ENCODE measurements at places on chromosomes 1 and 21.
A peak's percentile ranks its signal among the peaks of the same experiment; 100 is the strongest.

GRCh38 chr21:31509194-31510017 is 150.1 kb upstream of the SOD1 start:
- peak; percentile 76 for DNase-seq

DNA sequence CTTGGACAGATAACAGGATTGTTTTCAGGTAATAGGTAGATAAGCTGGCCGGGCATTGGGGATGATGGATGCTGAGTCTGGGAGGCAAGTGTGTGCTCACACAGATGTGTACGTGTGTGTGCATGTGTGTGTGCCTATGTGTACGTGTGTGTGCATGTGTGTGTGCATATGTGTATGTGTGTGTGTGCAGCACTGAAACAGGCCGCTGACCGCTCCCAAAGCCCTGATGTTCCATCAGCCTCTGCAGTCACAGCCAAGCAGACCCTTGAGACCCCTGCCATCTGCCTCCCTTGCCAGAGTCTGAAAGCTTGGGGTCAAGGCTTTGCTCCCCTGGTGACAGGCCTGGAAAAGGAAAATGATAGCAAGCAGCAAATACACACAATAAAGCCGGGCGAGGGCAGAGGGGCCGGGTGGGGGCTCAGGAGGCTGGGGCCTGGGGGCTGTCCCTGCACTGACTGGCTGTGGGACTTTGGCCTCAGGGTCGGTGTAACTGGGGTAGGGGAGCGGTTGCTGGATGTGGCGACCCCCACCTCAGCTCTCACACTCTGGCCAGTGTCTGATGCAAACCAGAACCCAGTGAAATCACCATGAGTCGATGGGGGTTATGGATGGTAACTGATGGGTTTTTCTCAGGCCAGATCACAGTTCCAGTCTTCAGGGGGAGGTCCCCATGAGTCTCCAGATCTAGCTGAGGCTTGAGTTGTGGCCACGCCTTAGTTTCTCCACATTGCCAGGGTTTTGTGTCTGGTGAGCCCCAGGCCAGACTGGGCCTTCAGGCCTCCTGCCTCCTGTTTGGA is 9.2 kb upstream of the TNFRSF8 start:
- no peak for DNase-seq

DNA sequence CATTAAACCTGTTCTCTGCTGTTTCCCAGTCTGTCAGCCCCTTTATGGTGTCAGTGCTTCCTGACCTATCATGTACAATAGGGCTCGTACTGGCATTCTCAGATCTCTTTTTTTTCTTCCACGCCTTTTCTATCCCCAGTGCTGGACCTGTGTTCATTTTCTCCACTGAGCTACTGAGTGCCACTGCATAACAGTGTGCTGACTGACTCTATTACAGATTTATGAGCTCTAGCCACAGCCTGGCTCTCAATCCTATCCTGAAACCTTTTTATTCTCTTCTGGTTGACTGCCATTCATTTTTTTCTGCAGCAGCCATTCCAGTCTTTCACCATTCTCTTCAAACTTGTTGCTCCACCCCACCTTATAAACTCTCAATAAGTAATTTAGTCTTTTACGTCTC is 59.6 kb upstream of the MACF1 start:
- no peak for DNase-seq

DNA sequence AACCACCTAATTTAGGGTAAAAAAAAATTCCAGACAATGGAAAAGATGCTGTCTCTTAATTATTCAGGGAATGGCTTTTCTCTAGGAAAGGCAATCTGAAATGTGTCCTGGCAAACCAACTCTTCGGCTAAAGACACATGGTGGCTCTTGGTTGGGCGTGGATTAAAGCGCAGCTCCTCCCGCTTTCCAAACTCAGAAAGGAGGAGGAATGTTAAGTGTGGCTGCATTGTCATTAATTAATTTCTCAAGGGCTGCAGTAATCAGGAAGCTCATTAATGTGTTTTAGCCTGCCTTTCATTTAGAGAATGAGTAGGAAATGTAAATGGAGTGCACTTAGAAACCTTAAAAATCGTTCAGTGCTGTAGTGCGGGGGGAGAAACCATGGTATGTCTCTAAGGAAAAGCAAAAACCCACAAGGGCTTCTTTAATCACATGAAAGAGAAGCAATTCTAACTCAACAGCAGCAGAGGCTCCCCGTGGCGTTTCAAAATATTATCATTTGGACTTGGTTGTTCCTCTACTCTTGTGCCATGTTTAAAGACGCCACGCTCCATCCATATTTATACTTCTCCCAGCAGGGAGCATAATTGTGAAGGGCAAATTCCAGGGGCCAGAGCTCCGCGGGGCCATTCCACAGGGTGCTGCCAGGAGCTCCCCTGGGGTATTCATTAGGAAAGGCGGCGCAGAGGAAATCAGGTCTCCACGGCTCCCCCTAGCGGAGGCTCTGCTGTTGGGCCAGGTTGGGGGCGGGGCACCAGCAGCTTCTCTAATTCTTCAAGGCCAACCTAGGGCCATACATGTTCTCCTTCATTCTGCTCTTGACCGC is 91.9 kb upstream of the SSX2IP start:
- DNase-seq = peak; percentile 69

GRCh38 chr1:82632155-82632554 is 831.4 kb downstream of the ADGRL2 start:
- no peak for DNase-seq

GRCh38 chr1:201505503-201505890 is 1.4 kb downstream of the CSRP1 start:
- no peak for DNase-seq

- no peak for DNase-seq
These were observed 201.8 kb downstream of the SIPA1L2 start for GRCh38 chr1:232428036-232428645.

DNA sequence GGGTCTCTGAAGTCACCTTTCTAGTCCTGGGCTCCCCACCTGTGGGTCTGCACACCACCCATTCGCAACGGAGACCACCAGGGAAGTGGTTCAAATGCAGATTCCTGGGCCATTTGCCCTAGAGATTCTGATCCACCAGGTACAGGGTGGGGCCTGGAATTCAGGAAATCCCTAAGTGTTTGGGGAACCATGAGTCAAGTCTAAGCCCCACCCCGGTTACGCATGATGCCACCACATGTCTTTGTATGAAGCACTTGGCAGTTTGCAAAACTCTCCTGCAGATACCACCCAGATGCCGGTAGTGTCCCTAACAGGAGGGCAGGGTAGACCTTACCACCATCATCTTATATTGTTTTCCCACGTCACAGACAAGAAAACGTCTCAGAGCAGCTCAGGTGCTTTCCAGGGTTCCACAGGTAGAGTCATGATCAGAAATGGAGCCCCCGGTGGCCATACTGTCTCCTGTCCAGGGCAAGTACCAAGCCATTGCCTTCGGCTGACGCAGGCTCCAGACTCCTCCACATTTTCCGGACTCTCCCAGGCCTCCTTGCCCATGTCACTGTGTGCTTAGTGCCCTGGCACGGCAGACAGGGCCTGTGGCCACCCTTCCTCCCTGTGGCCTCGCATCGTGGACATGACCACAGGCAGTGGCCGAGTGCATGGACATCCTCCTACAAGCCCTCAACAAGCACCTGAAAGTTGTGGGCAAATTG is 89.2 kb upstream of the TMEM51 start:
- DNase-seq = no peak

- DNase-seq = no peak
These were observed 10.4 kb downstream of the COL18A1 start for GRCh38 chr21:45415188-45415942.

DNA sequence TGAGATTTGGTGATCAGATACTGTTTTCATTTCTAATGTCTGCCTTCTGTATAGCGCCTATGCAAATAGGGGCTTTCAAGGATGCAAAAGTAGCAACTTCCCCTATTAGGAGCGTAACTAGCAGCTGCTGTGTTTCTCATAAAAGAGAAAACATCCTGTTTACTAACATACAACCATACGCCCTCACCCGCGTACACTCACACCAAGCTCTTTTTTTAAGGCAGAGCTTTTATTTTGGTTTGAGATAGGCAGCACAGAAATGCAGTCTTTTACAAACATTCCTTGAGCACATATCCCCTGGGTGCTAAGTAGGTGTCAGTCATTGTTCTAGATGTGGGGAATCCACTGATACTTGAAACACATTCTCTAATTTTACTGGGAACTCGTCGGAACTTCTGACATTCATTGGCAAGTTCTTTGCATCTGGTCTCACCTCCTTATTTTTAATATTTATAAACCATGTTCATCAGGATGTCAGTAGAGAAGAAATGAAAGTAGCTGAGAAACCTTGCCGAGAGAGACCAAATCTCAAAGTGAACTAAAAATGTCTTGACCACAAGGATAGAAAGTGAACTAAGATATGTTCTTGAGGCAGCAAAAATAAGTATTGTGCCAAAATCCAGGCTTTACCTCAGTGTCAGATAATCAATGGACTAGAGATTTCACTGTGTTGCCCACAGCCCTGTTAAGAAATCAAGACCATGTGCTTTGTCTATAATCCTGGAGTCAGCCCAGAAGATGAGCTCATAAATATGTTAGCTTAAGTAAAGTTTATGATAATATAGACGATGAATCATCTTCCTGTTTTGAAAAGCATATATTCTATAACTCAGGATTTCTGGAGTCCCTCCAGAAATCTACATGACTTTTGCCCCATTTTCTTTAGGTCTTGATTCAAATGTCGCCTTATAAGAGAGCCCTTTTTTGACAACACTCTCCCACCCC is 350.9 kb downstream of the ST6GALNAC3 start:
- no peak for DNase-seq

GRCh38 chr1:160363010-160363409 is 3.9 kb upstream of the NHLH1 start:
- no peak for DNase-seq

- no peak for DNase-seq
These were observed 63.3 kb downstream of the FYB2 start for GRCh38 chr1:56755911-56756310.

DNA sequence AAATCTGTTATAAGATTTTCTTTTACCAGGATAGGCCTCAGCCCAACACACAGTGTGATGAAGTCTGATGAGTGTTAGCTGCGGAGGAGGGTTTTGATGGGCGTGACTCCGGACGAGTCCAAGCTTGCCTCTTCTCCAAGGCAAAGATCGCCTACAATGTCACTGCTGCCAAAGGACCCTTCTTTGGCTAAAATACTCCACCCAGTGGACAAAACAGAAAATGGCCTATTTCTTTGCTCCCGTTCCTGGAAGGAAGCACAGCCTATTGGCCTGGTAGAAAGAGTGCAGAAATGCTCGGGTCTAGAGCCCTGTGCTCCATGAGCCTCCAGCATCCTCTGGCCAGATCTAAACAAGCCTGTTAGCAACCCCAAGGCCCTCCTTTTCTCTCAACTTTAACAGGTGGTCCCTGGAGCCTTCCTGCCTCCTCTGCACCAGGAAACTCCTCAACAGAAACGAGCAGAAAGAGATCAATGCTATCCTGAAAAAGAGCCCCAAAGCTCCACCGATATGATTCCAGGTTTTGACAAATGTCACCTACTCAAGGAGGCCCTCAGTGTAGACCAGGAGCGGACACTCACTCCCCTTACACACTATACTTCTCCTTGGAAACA is 3.4 kb upstream of the CASQ2 start:
- no peak for DNase-seq

- DNase-seq = no peak
These were observed 53.1 kb upstream of the CYP2J2 start for GRCh38 chr1:59979666-59980065.

- DNase-seq = no peak
These were observed 25.5 kb downstream of the FBXO2 start for GRCh38 chr1:11628767-11629166.

GRCh38 chr1:75171876-75172275 is 37.7 kb downstream of the LHX8 start:
- no peak for DNase-seq

- DNase-seq = no peak
These were observed 3.0 kb downstream of the TTC13 start for GRCh38 chr1:230975636-230976035.

DNA sequence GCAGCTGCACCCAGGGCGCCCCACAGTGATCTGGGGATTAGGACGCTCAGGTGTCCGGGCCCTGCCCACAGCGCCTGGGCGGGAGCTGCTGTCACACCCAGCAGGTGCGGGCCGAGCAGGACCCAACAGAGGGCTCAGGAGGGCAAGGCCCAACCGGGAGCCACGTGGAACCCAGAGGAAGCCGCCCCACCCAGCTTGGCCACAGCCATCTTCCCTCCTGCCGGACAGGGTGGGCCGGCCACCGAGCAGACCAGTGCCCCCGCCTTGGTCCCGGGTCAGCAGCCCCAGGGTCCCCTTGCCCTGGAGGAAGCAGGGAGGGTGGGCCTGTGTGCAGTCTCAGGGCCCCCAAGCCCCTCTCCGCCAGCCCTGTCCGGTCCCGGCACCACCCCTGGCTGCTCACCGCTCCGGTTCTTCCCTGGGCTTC is 6.3 kb upstream of the TTLL10 start:
- no peak for DNase-seq

GRCh38 chr1:61446531-61446991 is 278.4 kb downstream of the TM2D1 start:
- no peak for DNase-seq

GRCh38 chr1:150493175-150493574 is 6.0 kb downstream of the TARS2 start:
- DNase-seq = no peak

DNA sequence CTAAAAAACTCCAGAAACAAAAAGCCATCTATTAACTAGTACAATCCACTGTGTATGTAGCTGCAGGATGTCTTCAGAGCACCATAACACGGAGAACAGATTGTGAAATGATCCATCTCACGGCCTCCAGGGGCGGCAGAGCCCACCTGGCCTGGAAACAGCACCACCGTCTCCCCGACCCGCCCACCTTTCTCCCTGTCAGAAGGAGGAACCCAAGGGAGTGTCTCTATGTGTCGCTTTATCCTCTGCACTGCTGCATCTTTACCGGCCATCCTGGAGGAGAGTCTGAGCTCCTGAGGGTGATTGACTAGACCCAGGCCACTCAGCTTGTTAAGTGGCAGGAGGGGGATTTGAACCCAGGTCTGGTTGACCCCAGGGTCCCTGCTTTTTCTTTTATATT is 405.0 kb downstream of the MATN1 start:
- no peak for DNase-seq

GRCh38 chr1:185526344-185527307 is 207.6 kb upstream of the HMCN1 start:
- no peak for DNase-seq

DNA sequence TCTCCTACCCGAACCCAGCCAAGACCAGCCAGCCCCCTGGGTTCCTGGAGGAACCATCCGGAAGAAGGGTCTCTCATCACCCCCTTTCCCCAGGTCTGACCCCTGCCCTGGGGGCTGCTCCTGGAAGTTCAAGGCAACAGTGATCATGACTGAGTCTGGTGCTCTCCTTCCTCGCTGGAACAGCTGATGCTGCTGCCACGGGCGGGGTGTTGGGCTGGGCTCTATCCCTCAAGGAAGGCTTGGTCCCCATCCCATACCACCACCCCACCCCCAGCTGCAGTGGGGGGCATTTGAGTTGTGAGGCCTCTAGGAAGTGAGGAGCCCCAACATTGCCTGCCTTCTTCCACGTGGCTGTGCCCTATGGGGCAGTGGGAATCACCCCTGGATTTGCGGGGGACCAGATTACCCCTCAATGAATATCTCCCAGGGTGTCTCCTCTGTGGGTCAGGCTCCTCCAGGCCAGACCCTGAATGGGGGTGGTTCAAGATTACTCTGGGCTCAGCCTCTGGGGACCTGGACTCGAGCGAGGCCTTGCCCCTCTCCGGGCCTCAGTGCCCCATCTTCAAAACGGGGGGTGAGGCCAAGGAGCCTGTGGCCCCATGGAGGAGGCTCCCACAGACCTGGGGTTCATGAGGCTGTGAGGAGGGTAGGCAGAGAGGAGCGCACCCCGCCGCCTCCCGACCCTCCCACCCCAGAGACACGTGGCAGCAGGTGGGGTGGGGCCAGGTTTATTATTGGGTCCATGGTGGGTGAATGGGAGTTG is 2.8 kb downstream of the MASP2 start:
- no peak for DNase-seq

Measured in activated T-cell treated with anti-CD3 and anti-CD28 coated beads for 4 hours (primary cell).